CD4-positive, alpha-beta T cell treated with Interleukin-21 for 1 hour (primary cell): ENCODE measurements at places on chromosomes 5 and 9.

GRCh38 chr5:82734347-82734746 is 342.8 kb downstream of the TMEM167A start:
- no peak for DNase-seq

- no peak for DNase-seq
These were observed 14.3 kb upstream of the SNCAIP start for GRCh38 chr5:122297587-122298298.

GRCh38 chr5:159208514-159209437 is 577 bp downstream of the RNF145 start:
- peak; percentile 28 for DNase-seq

DNA sequence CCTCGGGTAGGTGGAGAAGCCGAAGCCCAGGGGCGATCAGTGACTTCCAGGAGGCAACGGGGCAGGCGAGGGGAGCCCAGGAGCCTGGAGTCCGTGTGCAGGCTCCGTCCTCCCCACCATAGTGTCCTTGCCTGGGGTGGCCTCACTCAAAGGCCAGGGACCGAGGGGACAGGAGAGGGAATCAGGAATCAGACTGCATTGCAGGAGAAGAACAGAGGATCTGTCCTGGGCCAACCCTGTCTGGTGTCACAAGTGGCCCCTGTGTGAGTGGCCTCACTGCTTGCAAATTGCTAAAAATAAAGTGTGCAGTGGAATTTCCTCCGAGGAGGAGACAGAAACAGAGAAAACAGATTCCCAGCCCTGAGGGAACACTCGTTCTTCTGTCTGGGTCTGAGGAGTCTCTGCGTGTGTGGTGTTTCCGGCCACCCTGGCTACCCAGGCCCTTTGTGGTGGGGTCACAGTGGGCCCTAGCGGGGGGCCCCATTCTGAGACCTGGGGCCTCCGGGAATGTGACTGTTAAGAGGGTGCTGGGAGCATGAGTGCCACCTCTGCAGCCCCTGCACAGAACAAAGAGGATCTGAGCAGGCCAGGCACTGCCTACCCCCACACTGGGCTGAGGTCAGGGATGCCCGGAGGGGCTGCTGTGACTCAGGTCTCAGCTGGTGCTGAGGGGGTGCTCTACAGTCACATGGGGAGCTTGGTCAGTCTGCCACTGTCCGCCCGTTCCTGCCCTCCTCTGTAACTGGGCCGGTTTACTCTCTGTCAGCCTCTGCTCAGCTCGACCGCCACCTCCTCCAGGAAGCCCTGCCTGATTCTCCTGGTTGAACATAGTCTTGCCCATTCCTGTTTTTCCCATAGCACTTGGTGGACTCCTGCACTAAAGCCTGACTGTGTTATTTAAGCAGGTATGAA is 7.4 kb downstream of the TRAF1 start:
- peak; percentile 21 for DNase-seq

GRCh38 chr9:116002181-116002580 is 151.4 kb upstream of the PAPPA start:
- DNase-seq: no peak

DNA sequence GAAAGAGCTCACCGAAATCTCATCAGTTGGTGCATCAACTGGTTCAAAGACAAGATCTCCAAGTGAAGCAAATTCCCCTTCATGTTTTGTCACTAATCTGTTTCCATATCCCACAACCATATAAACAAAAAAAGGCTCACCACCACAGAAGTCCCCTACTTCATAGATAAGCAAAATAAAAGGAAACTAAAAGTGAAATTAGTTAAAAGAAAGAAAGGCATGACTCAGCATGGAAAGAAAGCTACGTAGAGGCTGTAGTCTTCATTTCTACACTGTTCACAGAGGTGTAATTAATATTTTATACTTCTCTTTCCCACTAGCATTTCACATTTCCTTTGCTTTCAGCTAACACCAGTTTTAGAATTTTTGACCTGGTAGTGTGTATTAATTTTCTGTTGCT is 208.0 kb downstream of the CYLC2 start:
- DNase-seq: no peak

GRCh38 chr5:2066373-2066772 is 183.6 kb upstream of the IRX4 start:
- no peak for DNase-seq

GRCh38 chr9:1421436-1421835 is 371.3 kb downstream of the DMRT2 start:
- no peak for DNase-seq

DNA sequence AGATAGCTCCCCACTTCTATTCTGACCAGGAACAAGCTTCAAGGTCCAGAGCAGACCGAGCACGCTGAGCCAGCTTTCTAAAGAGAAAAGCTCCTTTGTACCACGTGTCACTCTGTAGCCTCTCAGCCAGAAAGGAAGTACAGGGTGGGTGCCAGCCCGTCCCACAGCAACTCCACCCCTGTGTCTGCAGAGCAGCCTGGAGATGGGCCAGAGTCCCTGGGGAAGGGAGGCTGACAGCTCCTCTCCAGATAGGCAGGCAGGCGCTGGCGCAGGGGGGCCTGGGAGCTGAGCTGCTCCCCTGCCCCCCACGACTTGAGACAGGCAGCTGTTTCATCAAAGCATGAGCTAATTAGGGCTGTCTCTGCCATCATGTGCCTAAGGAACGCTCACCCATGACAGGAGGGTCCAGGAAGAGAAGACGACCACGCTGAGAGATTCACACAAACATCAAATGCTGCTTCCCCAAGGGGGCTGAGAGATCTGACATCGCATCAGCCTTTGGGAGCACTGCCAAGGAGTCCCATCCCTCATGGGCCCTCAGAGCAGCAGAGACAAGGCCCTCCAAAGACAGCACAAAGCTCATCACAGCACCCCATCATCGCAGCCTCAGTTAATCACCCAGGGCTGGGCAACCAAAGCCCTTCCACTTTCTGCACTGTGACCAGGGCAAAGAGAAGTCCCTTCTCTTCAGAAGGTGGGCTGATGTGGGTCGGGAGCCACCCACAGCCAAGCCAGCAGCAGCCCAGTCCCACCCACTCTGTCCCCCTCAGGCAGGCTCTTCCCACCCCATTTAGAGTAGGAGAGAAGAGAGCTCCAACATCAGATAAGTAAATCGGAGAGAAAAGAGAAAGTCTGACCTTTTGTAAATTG is 78.5 kb upstream of the LRRTM2 start:
- DNase-seq: peak; percentile 15

GRCh38 chr5:124908581-124909451 is 162.4 kb upstream of the ZNF608 start:
- no peak for DNase-seq

GRCh38 chr5:81213070-81213469 is 20.1 kb upstream of the CKMT2 start:
- no peak for DNase-seq

DNA sequence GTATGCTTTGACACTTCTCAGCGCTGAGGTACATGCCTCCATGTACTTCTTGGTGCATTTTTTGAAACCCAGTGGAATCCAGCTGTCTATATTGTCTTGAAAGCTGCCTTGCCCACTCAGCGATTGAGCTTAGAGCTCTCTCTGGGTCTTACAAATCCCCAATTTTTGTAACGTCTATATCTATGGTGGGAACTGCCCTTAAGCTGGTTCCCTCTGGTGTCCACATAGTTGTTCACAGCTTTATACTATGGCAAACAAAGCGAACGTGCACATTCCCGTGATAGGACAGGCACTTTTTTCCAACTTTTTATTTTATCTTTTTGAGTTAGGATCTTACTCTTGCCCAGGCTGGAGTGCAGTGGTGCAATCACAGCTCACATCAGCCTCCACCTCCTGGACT is 20.9 kb downstream of the CDHR2 start:
- no peak for DNase-seq

DNA sequence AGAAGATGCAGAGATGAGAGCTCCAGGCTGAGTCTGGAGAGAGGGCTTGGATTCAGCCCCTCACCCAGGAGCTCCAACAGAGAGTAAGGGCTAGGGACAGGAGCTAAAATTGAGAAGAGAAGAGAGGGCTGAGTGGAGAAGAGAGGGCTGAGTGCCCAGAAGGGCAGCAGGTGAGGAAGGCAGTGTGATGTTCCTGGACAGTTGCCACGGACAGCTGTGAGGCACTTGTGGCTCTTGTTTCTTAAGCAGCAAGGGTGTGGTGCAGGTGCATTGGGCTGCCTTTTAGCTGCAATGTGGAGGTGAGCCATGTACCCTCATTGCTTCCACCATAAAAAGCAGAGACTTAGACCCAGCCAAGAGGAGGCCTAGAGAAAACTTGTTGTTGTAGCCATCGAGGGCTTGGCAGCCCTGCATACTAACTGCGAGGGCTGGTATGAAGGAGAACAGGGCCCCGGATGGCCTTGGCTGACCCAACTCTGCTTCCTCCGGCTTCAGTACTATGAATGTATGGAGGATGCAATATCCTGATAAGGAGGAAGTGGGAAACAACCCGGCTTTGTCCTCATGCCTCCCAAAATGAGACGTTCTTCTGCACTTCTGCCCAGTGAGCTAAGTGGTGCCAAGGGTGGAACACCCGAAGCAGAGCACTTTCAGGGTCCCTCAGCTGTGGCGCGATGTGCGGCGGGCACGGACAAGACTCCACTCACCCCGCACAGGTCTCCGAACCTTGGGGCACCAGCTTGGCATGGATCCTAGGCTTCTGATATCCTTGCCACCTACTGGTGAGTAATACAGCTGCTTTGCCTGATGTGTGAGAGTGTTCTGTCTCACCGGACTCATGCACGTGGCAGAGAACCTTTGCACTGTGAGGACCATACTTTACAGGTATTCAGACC is 65.2 kb downstream of the LRRC70 start:
- no peak for DNase-seq

DNA sequence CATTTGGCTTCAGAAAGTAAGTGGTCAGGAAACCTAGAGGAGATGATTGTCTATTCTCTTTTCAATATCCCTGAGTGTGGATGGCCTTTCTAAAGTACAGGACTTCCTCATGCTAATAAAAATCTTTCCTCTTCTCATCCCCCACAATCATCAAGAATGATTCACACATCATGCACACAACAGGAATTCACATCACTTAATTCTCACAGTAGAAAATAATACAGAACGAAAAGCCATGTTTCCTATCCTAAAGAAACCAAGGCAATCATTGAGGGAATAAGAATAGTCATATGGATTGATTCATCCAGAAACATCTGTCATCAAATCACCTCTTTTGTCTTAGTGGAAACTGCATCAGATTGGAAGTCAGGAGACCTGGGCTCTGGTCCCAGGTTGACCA is 203.1 kb upstream of the PIK3R1 start:
- DNase-seq: no peak

GRCh38 chr5:443239-444151 is 519 bp downstream of the EXOC3 start:
- peak; percentile 37 for DNase-seq

DNA sequence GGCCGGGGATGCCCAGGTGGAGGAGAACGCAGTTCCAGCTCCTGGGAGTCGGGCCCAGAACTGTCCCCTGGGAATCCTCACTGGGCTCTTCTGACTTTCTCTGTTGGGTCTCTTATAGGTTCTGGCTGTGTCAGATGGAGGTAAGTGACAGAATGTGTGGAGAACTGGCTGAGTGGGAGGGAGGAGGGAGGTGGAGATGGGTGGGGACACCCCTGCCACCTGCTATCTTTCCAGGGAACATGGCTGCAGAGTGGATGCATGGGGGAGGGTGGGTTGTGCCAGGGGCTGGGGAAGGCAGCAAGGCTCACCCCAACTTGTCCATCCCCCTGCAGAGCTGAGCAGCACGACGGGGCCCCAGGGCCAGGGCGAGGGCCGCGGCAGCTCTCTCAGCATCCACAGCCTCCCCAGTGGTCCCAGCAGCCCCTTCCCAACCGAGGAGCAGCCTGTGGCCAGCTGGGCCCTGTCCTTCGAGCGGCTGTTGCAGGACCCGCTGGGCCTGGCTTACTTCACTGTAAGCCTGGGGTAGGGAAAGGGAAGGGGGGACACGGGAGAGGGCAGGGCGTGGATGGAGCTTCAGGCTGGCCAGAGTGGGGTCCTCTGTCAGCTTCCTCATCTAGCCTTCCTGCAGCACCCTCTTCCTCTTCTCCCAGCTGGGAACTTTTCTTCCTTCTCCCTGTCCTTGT is 8.3 kb downstream of the RGS14 start:
- no peak for DNase-seq

DNA sequence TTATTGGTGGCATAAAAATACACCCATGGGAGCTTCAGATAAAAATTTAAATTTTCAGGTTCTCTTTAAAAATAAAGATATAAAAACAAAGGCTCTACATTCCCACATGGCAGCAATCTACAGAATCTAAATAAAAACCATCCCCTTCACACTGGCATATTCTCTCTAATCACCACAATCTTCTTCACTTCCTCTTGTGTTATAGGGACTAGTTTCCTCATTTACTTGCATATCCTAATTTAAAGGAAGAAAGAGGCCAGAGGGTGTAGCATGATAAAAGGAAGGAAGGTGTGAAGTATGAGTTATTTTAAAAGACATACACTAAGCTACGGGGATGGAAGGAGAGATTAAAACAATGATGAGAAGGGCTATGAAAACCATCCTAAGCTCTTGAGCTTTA is 390.5 kb downstream of the ZNF608 start:
- no peak for DNase-seq

GRCh38 chr5:141973871-141974595 is 5.1 kb downstream of the RNF14 start:
- no peak for DNase-seq

DNA sequence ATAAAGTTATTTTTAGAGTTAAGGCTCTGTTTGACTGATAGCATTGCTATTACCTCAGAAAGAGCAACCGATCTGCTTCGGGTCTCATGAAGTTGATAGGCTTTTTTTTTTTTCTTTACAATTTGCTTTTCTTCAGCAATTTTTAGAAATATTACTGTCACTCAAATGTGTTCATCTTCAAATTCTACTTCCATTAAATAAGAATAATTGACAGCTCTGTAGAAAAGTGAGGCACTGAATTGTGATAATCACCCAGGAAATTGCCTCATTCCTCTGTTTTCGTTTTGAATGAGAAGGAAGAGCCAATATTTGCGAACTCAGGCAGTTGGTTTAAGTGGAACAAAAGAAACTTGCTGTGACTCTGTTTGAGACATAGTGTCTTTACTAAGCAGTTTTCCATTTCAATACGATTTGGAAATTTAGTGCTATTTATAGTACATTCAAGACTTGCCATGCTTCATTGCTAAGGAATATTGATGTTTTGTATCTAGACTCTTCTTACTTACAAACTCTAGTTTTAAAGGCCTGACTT is 700.5 kb upstream of the CDH10 start:
- DNase-seq: no peak

DNA sequence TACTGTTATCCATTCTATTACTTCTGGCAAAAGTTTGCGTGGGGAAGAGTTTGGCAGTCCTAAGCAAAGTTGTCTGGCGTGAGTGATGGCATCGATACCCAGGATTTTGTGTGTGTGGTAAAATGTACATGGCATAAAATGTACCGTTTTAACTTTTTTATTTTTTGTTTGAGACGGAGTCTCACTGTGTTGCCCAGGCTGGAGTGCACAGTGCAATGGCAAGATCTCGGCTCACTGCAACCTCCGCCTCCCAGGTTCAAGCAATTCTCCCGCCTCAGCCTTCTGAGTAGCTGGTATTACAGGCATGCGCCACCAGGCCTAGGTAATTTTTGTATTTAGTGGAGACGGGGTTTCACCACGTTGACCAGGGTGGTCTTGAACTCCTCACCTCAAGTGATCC is 55.4 kb upstream of the TJP2 start:
- DNase-seq: no peak

- DNase-seq: no peak
These were observed 24.0 kb upstream of the CAMSAP1 start for GRCh38 chr9:135931349-135931820.

GRCh38 chr9:112970939-112971338 is 41.1 kb downstream of the ZNF883 start:
- DNase-seq: no peak

GRCh38 chr9:113574441-113575262 is 111.1 kb downstream of the RGS3 start:
- no peak for DNase-seq
